ENCODE measurements at places on chromosomes 2 and 18.
A peak's percentile ranks its signal among the peaks of the same experiment; 100 is the strongest.

GRCh38 chr2:77521548-77521891 lies 656 bp downstream of the LRRTM4 start:
- no peak for DNase-seq

- no peak for DNase-seq
These were observed 55.9 kb downstream of the NXPH2 start for GRCh38 chr2:138724327-138724726.

DNA sequence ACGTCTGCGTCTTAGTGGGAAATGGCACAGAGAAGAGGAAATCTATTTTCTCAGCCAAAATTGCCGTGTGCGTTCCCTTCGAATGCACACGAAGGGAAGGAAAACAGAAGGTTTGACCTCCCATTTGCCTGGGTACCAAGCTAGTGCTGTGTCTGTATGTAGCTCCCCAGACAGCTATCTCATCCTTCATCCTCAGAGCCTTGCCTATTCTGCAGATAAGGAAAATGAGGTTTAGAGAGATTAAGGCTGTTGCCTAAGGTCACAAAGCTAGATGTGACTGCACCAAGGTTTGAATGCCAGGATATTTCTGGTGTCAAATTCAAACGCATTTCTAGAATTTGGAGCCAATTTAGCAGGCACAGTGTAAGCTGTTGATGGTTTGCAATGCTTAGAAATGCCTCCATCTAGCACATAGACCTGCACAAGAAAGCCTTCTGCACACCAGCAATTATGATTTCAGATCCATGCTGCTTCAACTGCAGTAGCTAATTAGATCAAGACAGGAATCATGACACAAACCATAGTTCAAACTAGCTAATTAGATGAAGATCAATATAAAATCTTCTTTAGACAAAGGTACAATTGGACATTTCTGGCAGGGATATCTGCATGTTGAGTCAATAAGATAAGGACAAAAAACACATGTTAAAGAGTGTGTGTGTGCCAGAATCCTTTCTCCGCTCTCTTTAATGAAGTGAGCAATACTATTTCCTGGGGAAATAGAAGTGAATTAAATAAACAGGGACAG lies 115.1 kb downstream of the CMPK2 start:
- DNase-seq = no peak

GRCh38 chr2:113131352-113132185 lies 4.2 kb downstream of the IL1RN start:
- DNase-seq = no peak

DNA sequence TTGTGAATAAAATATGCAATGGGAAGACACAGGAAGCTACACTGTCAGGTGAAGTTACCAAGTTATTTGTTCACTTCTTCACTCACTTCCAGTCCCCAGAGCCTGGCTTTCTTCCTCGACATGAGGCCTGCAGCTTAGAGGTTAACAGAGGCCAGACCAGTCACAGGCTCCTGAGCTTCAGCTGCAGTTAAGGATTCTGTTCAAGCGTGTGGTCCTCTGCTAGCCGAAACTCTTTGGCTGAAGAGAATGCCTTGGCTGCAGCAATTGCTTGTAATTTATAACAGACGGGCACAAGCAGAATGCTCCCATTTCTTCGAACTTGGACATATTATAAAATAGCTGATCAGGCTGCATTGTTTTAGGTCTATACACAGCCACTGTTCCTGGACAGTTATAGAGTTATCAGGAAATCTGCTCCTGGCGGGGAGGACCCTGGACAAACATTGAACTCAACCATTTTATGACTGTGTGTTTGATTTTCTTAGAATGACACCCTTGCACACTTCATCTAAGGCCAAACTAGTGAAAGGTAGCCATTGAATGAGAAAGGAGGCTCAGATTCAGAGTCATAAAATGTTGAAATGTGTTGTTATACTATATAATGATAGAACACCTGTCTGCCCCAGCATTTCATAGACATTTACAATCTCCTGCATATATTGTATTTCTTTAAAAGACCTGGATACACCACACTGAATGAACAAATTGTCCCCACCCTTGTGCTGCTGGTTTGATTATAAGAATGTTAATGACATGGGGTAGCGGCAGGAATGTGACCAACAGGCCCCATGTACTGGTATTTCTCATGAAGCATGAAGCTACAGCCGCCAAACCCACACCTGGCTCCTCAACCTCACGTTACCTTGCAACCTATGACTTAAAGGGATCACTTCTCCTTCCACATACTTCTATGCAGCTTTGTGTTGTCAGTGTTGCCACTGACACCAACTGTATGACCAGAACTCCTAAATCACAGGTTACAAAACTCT lies 153.6 kb downstream of the TDRD15 start:
- DNase-seq = no peak

DNA sequence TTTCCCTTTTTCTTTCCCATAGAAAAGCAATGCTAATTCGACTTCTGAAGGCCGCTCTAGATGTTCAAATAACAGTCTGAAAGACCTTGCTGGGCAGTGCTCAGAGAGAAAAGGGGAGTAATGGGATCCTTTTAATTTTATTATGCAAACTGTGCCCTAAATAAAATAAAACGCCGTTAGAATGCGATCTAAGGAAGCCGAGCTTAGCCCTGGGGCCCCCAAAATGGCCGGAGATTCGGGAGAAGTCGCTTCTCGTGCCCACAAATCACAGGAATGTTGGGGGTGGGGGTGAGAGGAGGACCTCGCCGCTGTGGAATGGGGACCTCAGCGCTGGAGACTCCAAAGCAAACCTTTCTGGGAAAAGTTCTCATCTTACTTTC lies 8.4 kb upstream of the POU3F3 start:
- no peak for DNase-seq

DNA sequence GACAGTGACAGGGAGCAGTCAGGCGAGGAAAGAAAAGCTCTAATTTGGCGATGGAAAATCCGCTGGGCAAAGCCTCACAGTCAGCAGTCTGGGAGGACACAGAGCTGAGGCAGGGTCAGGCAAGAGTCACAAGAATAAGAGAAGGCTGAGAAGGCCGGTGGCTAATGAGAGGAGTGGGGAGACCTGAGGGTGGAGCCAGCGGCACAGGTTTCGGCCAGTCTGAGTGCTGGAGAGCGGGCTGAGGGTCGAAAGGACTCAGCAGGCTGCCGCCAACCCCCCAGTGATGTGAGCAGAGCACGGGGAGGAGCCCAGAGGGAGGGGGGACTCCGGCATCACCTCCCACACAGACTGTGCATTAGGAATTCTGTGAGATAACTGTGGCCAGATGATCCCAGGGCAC lies 500.6 kb upstream of the MYT1L start:
- no peak for DNase-seq

DNA sequence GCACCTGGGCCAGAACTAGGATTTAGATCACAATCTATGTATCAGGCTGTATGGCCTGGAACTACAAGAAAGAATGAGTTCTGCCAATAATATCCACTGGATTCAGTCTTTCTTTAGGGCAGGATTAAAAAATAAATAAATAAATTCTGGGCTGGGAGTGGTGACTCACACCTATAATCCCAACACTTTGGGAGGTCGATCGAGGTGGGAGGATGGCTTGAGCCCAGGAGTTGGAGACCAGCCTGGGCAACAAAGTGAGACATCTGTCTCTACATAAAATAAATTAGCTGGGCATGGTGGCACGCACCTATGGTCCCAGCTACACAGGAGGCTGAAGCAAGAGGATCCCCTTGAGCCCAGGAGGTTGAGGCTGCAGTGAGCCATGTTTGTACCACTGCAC lies 8.1 kb downstream of the AMMECR1L start:
- no peak for DNase-seq

DNA sequence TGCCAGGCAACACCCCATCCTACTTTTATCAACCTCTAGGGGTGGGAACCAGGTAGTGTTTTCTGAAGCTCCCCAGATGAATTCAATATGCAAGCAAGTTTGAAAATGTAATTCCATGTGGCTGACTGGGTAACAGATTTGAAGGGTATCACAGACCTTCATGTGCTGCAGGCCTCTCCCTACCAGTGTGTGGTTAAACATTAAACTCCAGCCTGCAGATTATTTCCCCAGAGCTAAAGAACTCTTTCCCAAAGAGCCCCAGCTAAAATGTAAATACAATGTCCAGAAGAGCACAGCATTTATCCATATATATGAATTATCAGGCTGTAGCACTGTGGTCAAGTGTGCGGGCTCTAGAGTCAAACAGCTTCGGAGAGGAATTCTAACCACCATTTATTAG lies 134.1 kb downstream of the MYO5B start:
- no peak for DNase-seq

DNA sequence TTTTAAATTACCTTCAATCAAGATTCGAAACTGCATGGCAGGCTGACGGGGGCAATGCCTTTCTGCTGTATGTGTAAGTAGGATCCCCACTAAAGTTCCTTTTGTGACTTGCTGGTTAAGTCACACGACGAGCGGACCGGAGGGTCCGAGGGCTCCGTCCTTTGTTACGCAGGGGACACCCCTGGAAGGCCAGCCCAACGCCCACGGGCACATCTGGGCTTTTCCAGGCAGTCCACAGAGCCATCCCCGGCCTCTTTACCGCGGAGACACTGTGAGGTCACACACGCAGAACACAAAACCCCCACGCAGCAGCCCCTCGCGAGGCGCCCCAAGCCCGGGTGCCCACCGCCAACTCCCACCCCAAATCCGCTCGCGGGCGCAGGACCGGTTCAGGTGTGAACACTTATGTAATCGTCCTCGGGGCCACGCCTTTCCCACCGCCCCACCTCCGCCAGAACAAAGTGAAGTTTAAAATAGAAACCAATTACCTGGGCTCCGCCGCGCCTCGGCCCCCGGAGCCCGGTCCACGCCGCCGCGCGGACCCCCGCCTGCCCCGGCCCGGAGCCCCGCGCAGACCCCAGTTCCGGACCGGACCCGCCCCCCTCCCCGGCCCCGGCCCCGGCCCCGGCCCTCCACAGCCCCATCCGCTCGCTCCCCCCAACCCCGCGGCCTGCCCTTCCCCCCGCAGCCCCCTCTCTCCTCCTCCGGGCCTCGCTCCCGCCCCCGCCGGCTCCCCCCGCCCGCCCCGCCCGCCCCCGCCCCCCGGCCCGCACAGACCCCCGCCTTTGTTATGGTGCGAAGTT lies 4.2 kb downstream of the ZNF516 start:
- DNase-seq = peak; percentile 69

DNA sequence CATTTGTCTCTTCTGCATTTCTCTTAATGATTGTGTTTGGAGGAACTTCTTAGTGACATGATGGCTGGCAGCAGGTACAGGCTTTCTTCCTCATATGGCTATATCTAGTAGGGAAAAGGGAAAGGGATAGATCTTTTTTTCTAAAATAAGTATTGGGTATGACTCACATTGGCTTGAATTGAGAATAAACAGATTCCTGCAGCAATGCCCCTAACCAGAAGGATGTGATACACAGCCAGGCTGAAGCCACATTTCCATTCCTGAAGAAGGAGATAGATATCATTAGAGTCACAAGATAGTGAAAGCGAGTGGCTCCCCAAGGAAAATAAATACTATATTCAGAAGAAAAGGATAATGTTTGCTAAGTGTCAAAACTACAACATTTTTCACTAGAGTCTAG lies 61.1 kb downstream of the VWC2L start:
- no peak for DNase-seq

- DNase-seq = no peak
These were observed 74.9 kb downstream of the TDRD15 start for GRCh38 chr2:21198637-21199036.

DNA sequence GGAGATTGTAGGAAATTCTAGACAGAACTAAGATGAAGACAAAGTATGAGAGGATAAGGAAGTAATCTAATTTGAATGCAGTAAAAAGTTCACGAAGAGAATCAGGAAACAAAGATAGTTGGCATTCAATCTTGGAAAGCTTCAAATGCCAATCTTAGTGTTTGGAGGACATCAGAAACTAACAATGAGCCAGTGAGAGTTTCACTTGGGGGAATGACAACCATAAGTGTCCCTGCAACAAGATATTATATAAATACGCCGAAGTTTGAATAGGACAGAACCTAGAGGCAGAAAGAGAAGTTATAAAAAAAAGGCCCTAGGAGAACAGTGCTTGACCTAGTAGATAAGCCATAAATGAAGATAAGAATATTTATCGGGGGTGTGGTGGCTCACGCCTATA lies 11.1 kb downstream of the SNRPG start:
- DNase-seq = no peak

DNA sequence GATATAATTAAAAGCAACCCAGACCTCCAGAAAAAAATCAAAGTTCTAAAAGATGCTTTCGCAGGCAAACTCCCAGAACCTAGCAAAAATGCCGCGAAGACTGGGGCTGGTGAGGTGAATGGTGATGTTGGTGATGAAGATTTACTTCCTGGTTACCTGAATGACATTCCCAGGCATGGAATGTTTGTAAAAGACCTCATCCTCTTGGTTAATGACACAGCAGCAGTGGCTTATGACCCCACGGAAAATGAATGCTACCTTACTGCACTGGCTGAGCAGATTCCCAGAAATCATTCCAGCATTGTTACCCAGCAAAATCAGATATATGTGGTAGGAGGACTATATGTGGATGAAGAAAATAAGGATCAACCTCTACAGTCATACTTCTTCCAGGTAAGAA lies 994 bp downstream of the KLHL41 start:
- DNase-seq = no peak

All from CD4-positive, alpha-beta T cell treated with Interferon gamma for 1 hour (primary cell).